Stimulated activated CD4-positive, alpha-beta T cell treated with anti-CD3 and anti-CD28 coated beads, Interleukin-1b, Interleukin-23, amount 100 ng/mL, for 4 hours (primary cell): ENCODE measurements at places on chromosomes 4 and X.

DNA sequence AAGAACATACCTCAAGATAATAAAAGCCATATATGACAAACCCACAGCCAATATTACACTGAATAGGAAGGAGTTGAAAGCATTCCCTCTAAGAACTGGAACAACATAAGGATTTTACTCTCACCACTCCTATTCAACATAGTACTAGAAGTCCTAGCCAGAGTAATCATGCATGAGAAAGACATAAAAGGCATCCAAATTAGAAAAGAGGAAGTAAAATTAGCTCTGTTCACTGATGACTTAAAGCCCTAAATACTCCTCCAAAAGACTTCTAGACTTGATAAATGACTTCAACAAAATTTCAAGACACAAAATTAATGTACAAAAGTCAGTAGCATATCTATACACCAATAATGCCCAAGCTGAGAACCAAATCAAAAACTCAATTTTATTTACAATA, 235.7 kb downstream of the NKX6-1 start:
- DNase-seq: no peak

- no peak for DNase-seq
Measured at GRCh38 chr4:147773261-147774184, 41.6 kb downstream of the ARHGAP10 start.

- no peak for DNase-seq
Measured at GRCh38 chr4:182536221-182536811, 293.1 kb downstream of the TENM3 start.

- no peak for DNase-seq
Measured at GRCh38 chr4:53512608-53513007, 78.7 kb downstream of the LNX1 start.
